ENCODE measurements at places on chromosomes 7 and 10.
A peak's percentile ranks its signal among the peaks of the same experiment; 100 is the strongest.

DNA sequence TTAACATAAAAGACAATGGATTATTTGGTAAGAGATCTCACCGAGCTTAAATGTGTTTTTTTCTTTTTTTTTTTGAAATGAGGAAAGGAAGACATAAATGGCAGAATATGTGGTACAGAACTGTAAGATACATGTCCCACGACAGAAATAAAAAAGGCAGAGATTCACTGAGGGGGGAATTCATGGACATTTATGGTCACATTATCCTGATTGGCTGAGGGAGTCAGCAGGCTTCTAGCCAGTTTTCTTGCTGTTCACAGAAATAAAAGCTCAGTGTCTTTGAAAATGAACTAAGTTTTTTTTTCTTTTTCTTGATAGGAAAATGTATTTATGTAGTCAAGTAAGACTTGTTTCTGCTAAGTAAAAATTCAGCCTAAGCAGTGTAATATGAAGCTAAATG lies 8.2 kb upstream of the FAS start:
- DNase-seq: no peak

DNA sequence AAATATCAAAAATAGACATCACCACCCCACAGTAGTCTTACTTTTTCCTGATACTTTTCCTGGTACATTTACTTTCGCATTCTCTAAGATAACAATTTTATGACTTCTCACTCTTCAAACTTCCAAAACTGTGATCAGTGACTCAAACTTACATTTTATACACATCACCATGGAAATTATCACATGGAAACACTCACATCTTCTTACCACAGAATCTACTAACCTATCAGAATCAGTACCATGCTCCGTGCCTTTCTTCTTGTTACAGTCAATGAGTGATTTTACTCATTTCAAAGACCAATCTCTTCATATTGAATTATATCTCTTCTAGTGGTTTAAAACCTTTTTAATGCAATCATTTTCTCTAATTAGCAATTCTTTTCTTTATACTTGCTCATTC lies 120.3 kb downstream of the PTEN start:
- DNase-seq: no peak

DNA sequence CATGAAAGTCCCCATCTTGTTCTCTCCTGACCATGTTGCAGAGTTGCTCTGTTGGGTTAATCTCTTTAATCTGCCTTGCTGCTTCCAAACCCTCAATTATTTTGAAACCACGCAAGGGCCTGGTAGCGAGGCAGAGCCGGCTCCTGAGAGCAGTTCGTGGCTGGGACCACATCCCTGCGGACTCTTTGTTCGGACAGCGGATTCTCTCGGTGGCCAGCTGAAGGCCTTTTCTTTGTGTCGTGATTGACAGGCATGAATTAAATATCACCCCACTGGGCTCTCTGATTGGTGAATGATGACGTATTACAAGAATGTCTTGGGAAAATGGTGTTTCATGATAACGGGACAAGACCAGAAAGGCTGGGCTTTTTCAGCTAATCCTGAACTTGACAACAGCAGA lies 66.9 kb upstream of the ARHGAP21 start:
- peak; percentile 94 for DNase-seq

DNA sequence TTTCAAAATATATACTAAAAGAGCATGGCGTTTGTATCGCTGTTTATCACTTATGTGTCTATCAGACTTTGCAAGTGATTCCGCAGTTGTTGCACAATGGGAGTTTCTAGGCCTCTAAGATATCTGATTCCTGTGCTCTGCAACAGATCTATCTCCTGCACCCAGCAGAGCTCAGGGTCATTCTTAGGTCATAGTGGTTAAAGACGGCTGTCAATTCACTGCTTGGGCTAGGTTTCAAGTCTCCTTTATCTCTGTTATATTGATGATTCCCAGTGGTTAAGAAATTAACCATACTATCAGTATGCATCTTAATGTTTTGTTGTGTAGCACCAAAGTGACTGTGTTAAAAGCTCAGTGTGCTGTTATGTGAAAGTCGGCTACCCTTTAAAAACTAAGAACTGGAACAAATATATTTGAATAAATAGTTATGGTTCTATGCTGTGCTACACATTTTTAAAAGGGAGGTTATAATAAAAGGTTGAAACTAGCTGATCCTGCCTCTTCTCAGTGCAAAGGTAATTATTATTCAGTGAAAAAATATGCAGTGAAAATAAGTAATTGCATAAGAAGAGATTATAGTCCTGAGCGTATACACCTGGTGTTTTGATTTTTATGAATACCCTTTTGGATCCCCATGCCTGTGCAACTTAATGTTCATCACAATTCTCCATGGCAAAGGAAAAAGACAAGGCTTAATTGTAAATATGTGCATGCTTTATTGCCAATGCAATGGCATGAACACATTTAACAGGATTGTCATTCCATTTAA lies 24.0 kb downstream of the HOXA1 start:
- DNase-seq: peak; percentile 25

DNA sequence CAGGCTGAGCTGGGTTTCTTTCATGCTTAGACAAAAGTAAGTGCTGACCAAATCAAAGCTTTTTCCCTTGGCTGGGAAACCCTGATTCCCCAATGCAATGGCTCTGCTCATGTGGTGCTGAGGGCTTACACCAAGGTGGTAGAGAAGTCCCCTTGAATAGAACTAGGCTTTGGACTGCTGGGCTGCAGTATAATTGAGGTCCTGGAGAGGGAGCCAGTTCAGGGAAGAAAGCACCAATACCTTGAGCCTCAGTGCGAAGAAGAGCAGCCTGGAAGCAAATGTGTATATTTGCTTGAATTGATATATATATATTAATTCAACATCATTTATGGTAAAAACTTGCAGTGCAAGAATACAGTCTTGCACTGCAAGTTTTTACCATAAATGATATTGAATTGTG lies 391.1 kb downstream of the RPS24 start:
- no peak for DNase-seq

- no peak for DNase-seq
Measured at GRCh38 chr7:102101111-102101551, 185.5 kb upstream of the SH2B2 start.

- no peak for DNase-seq
Measured at GRCh38 chr7:44398511-44398911, 73.1 kb upstream of the CAMK2B start.

Data from eye (tissue), 1 donor.